Naive B cell (primary cell): ENCODE measurements at places on chromosomes 6 and 20. TPM values are rescaled to one million over a fixed set of nuclear protein-coding genes. Genes with fewer than 3 reads are reported as not detected.

Gene NMBR
- not detected for polyA plus RNA-seq

DNA sequence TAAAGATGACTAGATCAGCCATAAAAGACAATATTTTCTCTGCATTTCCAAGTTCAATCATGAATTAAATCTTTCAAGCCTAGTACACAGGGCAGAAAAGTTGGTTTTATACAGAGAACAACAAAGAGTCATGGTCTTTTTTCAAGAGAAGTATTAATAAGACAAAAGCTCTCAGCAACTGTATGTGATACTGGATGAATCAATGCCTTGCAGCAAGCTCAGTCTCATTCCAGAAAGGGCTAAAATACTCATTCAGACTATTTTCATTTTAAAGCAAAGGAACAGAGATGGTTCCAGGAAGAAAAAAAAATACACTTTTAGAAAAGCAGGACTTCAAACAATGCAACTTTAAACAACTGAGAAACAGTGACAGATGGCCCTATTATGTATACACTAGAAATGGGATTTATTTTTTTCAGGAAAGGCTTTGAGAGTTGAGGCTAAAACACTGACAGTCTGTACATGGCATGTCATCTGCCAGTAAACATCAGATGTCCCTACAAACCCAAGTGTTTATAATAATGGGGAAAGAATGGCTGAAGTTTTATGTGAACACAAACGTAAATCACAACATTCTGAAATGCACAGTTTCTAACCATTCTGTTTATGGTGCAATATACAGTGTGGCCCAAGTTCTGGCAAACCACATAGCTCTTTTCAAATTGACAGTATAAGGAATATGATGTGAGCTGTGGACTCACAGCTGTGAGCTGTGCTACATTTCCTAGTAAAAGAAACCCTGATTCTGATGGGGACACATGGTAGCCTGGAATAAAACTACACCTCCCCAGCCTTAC is 114.3 kb upstream of the DST start:
- DNase-seq, result no peak

Gene MOXD1
- 3.8 TPM for polyA plus RNA-seq

Gene CTCFL
- polyA plus RNA-seq, result not detected

- DNase-seq, result peak; percentile 31
Observed at GRCh38 chr6:11876934-11877433, 98.4 kb upstream of the ADTRP start.

DNA sequence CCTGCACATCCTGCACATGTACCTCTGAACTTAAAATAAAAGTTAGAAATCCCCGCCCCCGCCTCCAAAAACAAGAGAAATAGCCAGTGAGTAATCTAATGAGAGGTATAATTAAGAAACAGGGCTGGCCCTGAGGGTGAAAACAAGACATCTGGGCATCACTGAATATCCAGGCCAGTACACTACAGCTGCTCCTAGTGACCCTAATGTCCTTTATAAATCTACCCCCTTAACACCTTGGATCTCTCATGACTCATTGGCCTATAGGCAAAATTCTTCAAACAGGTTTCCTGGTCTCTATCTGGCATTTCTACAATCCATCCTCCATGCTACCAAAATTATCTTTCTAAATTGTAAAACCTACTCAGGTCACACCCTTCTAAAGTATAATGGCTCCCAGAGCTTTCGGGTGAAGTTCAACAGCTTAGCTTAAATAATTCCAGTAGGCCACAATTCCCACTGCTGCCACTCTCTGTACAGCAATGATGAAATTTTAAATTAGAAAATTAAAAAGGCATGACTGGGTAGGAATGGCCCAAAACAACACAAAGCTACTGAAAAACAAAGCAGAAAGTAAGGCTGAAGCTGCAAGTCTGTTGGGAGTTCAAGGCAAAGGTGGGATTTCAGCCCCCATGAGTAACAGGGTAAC is 260.9 kb downstream of the GMDS start:
- no peak for DNase-seq

DNA sequence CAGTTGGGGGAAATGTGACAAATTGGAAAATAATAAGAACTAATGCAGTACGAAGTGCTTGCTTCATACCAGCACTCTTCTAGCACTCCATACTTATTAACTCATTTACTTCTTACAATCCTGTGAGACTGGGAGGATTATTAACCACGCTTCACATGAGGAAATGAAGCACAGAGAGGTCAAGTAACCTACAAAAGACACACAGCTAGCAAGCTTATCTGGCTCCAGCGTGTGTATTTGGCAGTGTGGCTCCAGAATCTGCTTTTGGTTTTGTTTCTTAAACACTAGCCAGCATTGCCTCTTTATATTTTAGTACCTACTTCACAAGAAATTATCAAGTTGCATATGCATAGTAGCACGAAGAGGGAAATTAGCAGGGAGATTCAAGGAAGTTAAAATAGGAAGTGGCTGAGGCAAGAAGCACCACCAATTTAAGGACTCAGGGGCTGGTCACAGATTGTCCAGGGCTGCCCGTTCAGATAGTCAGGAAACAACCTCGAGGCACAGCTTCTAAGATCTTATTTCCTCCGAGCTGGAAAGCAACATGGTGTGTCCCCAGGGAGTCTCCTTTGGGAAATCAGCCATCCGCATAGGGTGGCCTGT is 302.7 kb upstream of the PRDM1 start:
- DNase-seq, result no peak

DNA sequence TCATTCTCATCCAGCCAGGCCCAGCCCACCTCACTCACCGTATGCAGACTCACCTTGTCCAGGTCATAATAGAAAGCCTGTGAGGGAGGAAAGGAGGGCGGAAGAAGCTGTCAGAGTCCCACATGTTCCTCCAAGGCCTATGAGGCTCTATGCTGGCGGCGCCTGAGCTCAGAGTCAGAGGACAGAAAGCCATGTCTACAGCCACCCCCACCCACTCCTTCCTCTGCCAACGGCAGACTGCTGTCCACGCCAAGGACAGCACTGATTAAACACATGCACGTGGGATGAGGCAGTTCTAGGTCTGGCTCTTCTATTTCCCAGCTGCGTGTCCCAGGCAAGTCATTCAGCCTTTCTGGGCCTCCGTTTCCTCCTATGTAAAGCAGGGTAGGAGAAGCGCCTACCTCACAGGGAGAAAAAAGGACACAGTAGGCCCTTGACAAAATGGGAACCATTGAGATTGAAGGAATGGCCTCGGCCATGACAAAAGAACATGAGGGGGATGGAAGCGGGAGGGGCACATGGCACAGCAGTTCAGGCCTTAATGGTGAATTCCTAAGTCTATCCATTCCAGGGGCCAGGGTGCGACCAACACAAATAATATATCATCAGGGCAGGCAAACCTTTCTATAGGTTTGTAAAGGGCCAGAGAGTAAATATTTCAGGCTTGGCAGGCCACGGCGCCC is 80.1 kb downstream of the RIPOR3 start:
- no peak for DNase-seq

GRCh38 chr6:119353696-119354095 is 4.1 kb upstream of the MAN1A1 start:
- no peak for DNase-seq

- peak; percentile 77 for DNase-seq
Observed at GRCh38 chr6:44263354-44264100, 1.8 kb downstream of the NFKBIE start.

Gene ABHD16B
- polyA plus RNA-seq, result not detected

- no peak for DNase-seq
Observed at GRCh38 chr6:133891927-133892812, 3.3 kb downstream of the TCF21 start.

Gene FERMT1
- not detected for polyA plus RNA-seq

Gene NUP153
- 7.6 TPM for polyA plus RNA-seq

GRCh38 chr20:53751620-53752318 is 158.1 kb upstream of the ZNF217 start:
- DNase-seq, result no peak

Gene MGME1
- polyA plus RNA-seq, result 55.3 TPM

Gene RRAGD
- 0.58 TPM for polyA plus RNA-seq

DNA sequence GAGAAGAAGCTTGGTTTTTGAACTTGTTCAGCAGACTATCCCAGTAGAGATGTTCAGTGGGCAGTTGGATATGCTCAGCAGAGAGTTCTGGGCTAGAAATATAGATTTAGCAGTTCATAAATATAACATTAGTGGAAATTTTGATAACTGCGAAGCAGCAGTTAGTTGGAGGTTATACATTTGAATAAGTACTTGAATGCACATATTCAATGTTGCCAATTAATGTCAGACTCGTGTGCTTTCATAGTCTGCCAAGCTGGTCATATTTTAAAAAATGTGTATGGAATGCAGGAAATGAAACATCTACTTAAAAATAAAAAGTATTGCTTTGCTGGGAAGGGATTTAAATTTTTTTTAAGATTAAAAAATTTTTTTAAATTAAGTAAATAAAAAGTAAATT is 92.5 kb upstream of the E2F3 start:
- DNase-seq, result no peak

DNA sequence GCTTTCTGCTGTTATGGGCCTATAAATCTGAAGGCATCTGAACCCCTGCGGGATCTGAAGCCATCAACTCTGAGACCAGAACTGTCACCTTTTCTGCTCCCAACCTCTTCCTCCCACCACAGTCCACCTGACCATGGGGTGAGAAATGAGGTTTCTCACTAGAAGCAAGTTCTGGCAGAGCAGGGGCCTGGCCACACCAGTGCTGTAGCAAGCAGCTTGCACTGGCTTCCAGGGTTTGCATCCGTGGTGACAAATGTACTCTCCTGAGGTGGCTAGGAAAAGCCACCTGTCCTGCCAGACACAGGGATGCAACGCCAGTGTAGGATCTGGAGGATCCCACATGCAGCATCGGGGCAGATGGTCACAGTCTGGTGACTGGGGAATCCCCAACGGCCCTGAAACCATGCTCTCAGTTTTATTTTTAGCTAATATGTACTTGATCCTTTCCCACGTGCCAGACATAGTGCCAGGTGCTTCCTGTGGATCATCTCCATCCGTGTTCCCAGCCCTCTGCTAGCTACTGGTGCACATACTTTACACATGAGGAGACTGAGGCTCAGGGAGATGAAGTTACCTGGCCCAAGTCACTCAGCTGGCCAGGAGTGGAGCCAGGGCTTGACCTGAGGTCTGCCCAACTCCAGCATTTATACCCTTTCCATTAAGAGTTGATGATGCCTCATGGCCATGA is 122.1 kb upstream of the SPACA1 start:
- DNase-seq, result peak; percentile 79

- no peak for DNase-seq
Observed at GRCh38 chr6:98887650-98888049, 53.3 kb downstream of the POU3F2 start.

Gene HSPA1A
- polyA plus RNA-seq, result 11.1 TPM
